ENCODE measurements at places on chromosomes 4 and X. TPM values are rescaled to one million over a fixed set of nuclear protein-coding genes. Genes with fewer than 3 reads are reported as not detected.

The TCEAL7 gene
- 0.78 TPM for total RNA-seq

The AR gene
- 3.0 TPM for total RNA-seq

The TRIM61 gene
- 1.2 TPM for total RNA-seq

The HAND2 gene
- total RNA-seq, result not detected

The TMEM31 gene
- not detected for total RNA-seq

The STARD8 gene
- total RNA-seq, result 14.7 TPM

The NDP gene
- not detected for total RNA-seq

The ATP8A1 gene
- total RNA-seq, result 71.6 TPM

The LAP3 gene
- 97.8 TPM for total RNA-seq

The CXXC4 gene
- 1.3 TPM for total RNA-seq

The BST1 gene
- total RNA-seq, result 13.3 TPM

The TMEM187 gene
- 3.2 TPM for total RNA-seq

DNA sequence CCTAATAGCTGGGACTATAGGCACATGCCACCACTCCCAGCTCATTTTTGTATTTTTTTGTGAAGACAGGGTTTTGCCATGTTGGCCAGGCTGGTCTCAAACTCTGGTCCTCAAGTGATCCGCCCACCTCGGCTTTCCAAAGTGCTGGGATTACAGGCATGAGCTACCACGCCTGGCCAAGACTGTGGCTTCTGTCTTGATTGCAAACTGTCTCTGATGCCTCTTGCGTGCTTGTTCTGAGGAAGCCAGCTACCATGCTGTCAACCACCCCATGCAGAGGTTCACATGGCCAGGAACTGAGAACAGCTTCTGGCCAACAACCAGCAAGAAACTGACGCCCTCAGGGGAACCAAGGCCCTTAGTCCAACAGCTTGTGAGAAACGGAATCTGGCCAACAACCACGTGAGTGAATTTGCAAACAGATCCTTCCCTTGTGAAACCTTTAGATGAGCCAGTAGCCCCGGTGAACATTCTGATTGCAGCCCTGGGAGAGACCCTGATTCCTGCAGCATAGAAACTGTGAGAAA is 71.2 kb downstream of the SUPT20HL2 start:
- DNase-seq, result no peak

GRCh38 chrX:23333842-23334520 is 668 bp upstream of the PTCHD1 start:
- DNase-seq, result no peak

- no peak for DNase-seq
Observed at GRCh38 chr4:117447925-117448324, 362.5 kb upstream of the TRAM1L1 start.

GRCh38 chr4:76740866-76741662 is 156.9 kb downstream of the SOWAHB start:
- DNase-seq, result no peak

GRCh38 chr4:38762560-38762959 is 20.2 kb downstream of the TLR10 start:
- DNase-seq, result no peak

- DNase-seq, result no peak
Observed at GRCh38 chr4:81131563-81131962, 83.5 kb downstream of the PRKG2 start.

- DNase-seq, result peak; percentile 88
Observed at GRCh38 chrX:49184294-49185281, 1.6 kb downstream of the PRICKLE3 start.

GRCh38 chr4:152979731-152980330 is 43.7 kb downstream of the FHDC1 start:
- no peak for DNase-seq

DNA sequence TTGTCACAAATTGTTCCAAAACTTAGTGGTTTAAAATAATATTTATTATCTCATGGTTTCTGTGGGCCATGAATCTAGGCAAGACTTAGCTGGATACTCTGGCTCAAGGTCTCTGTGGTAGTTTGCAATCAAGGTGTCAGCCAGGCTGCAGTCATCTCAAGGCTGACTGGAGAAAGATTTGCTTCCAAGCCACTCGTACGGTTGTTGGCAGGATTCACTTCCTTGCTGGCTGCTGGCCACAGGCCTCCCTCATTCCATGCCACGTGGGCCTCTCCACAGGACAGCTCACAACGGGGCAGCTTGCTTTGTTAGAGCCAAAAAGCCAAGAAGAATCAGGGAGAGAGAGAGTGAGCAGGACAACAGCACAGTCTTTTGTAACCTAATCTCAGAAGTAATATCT is 101.4 kb downstream of the WWC2 start:
- DNase-seq, result peak; percentile 26

GRCh38 chrX:115419069-115419468 is 129.6 kb downstream of the LUZP4 start:
- no peak for DNase-seq

DNA sequence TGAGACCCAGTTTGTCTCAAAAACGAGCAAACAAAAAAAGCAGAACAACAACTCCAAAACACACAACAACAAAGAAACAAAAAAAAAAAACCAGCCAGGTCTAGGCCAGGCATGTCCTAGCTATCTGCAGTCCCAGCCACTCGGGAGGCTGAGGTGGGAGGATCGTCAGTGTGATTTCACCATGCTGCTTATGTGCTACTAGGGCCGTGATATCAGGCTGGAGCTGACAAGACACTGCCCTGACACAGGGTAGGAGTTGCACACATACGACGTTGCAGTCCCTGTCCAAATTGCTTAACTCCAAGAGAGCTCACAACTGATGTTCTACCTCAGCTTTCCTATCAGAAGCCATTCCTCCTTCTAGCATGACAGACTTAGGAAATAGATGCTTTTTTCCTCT is 204.9 kb downstream of the AASDH start:
- no peak for DNase-seq

- no peak for DNase-seq
Observed at GRCh38 chrX:6203462-6204215, 25.0 kb downstream of the NLGN4X start.

- no peak for DNase-seq
Observed at GRCh38 chrX:107856289-107856688, 30.6 kb downstream of the MID2 start.

DNA sequence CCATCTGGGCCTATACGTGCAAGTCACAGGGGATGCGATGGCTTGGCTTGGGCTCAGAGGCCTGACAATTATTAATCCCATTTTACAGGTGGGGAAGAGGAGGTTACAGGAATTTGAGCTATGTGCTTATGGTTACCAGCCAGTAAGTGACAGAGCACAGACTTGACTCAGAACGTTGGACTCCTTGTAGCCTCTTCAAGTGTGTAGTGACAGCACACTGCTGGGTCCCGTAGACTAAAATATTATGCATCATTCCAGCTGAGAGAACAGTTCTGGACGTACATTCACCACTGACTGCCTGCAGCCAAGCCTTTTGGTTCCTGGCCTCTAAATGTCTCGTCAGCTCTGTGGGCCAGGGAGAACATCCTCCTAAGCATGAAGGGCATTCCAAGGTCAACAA is 314.5 kb downstream of the GPAT3 start:
- DNase-seq, result no peak

- no peak for DNase-seq
Observed at GRCh38 chrX:24842486-24842885, 148.8 kb downstream of the POLA1 start.

- no peak for DNase-seq
Observed at GRCh38 chr4:184762100-184762499, 28.2 kb upstream of the CENPU start.

DNA sequence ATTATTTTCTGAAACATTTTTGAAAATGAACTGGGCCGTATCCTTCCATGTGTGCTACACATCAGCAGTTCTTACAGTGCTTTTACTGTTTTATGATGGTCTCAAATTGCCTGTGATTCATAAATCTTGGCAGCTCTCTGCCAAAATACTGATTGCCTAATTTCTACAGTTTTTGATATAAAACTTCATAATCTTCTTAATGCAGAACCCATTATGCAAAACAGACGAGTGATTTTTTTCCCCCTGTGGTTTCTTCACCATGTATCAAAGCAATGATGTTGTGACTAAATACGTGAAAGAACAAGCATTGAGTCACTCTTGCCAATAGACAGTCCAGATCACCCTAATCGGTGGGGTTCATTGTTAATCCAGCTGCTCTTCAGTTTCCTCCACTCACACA is 156.4 kb upstream of the WDR1 start:
- no peak for DNase-seq

DNA sequence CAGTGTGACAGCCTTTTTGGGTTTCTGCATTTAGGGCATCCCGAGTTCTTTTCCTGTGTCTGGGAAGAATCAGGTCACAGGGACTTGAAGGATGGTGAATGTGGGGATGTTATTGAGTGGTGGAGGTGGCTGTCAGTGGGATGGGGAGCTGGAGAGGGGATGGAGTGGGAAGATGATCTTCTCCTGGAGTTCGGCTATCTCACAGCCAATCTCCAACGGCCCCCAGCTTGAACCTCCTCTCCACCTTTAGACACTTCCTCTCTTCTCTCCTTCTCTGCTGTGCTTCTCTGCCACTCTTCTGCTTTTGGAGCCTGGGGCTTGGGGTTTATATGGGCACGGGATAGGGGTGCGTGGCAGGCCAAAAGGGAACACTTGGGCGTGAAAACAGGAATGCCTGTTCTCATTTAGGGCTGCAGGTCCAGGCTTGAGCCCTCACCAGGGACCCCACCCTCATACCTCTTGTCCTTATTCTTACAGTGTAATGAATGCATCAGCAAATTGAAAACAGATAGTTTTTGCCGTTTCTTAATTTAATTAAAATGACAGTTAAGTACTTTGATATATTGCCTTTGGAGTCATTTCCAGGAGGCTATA is 37.5 kb downstream of the USP9X start:
- no peak for DNase-seq

DNA sequence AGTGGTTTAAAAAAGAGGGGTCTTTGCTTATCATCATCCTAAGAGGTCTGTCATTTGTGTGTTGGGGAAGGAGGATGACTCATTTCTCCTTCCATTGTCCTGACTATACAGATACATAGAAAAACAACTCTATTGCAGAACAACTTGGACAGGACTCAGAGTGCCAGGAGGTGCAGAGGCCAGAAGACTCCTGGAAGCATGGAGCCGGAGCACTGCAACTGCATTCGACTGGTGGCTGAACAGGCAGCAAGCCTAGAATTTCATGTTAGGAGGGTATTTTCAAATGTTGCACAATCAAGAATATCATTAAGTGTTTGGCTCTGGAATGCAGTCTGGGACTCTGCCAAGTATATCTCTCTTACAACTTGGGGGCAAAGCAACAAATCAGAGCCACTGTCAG is 35.0 kb upstream of the MAML3 start:
- DNase-seq, result peak; percentile 56

- no peak for DNase-seq
Observed at GRCh38 chrX:39857780-39858179, 240.0 kb downstream of the BCOR start.

GRCh38 chr4:140095694-140096482 is 58.1 kb downstream of the MAML3 start:
- no peak for DNase-seq

- DNase-seq, result no peak
Observed at GRCh38 chr4:86890790-86891189, 1.4 kb downstream of the C4orf36 start.

DNA sequence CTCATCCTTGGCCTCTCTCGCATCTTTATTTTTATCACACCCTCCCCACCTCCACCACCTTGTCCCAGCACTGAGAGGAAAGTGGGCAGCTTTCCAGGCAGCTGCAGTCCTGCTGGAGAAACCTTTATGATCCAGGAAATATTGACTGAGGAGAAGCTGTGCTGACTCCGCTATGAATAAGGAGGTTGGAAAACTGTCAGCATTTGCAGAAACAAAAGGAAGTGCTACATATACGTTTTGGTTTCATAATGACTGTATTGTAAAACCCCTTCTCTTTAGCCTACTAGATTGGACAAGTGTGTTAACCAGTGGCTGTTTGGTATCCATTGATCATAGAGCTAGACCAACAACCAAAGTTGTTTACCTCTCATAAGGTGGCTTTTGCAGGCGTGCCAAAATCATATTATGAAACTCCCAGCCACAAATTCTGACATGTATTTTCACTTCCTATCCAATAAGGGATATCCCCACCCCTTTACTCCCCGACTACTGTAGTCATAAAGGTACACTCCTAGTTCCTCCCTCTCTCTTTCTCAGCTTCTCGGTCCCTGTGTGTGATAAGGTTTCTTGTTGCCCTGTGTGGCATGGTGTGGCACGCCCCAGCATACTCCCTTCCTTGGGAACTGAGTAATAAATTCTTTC is 88.4 kb downstream of the GPR143 start:
- DNase-seq, result no peak

GRCh38 chr4:69484011-69484410 is 11.7 kb downstream of the UGT2B4 start:
- DNase-seq, result no peak

GRCh38 chr4:3391422-3391821 is 50.3 kb upstream of the HGFAC start:
- no peak for DNase-seq

GRCh38 chrX:43693602-43694406 is 37.7 kb downstream of the MAOA start:
- no peak for DNase-seq

- peak; percentile 53 for DNase-seq
Observed at GRCh38 chr4:105619188-105619931, 66.9 kb downstream of the ARHGEF38 start.

DNA sequence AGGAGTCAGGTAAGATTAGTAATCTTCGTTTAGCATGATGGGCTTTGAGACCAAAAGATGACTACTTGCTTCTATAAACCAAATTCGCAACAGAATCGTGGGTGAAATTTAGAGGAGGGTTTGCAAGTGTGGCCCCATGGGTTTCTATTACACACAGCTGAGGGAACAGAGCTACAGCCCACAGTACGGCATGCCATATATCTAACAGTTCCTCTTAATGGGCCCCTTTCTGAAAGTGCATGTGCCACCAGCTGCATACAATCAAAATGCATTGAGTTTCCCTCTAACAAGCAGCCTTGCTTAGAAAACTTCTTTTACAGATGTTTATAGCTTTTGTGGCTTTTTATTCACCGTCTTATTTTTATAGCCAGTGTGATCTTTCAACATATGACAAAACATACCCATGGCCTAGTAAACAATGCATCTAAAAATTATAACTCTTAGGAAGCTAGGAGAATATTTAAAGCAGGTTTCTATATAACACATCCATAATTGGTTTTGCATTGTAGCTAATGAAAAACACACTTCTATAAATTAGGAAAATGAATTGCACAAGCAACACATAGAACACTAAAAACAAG is 202.1 kb downstream of the PRDM5 start:
- no peak for DNase-seq

- DNase-seq, result no peak
Observed at GRCh38 chrX:114580336-114580735, 3.5 kb upstream of the HTR2C start.

GRCh38 chr4:78496021-78496643 is 55.4 kb upstream of the ANXA3 start:
- DNase-seq, result no peak

DNA sequence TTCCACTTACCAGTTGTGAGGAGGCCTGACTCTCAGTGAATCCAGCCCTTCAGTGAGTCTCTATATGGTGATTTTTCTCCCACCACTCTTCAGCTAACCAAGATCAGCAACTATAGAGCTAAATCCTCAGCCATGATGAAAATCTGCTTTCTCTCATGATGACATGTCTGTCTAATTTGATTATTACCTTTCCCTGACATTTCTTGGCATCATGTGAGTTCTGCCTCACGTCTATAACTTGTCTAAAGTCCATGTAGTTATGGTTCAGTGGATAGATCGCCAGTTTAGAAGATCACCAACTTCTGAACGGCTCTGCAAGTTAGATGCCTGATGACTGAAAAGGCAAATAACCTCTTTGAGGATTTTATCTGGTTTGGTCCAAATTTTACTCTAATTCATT is 14.9 kb upstream of the DCAF8L1 start:
- DNase-seq, result no peak
